Melanocyte of skin (primary cell): ENCODE measurements at places on chromosomes 16 and 17. TPM values are rescaled to one million over a fixed set of nuclear protein-coding genes. Genes with fewer than 3 reads are reported as not detected.

The TEX14 gene
- total RNA-seq: 0.31 and 0.33 TPM in 2 replicates

The ITPRIPL2 gene
- 28.6 and 40.7 TPM in 2 replicates for total RNA-seq

The SLFN14 gene
- total RNA-seq: not detected in 2 replicates

The SYT17 gene
- total RNA-seq: not detected in 2 replicates

The C17orf50 gene
- total RNA-seq: not detected in 2 replicates

The CBX4 gene
- total RNA-seq: 27.1 and 31.0 TPM in 2 replicates

The CDRT4 gene
- total RNA-seq: 1.8 TPM in 1 of 2 replicates, not detected in the other

The KCNJ2 gene
- total RNA-seq: 0.73 and 1.0 TPM in 2 replicates

The USP43 gene
- 0.69 and 1.5 TPM in 2 replicates for total RNA-seq

The SEPTIN1 gene
- total RNA-seq: not detected in 2 replicates

The EXOC3L1 gene
- not detected in 2 replicates for total RNA-seq

The EVI2B gene
- total RNA-seq: 1.1 and 1.7 TPM in 2 replicates

The MSLN gene
- not detected in 2 replicates for total RNA-seq

The GAST gene
- total RNA-seq: not detected in 2 replicates

The RCVRN gene
- total RNA-seq: 0.46 TPM in 1 of 2 replicates, not detected in the other

The KRT33A gene
- total RNA-seq: not detected in 2 replicates

The XYLT1 gene
- total RNA-seq: 0.33 and 0.62 TPM in 2 replicates

The HOXB1 gene
- total RNA-seq: not detected in 2 replicates

The ATP2C2 gene
- total RNA-seq: not detected in 2 replicates

The BORCS6 gene
- 6.3 and 8.5 TPM in 2 replicates for total RNA-seq

The ADAM11 gene
- 0.73 and 2.1 TPM in 2 replicates for total RNA-seq

The FNDC8 gene
- not detected in 2 replicates for total RNA-seq

The CCL4 gene
- total RNA-seq: not detected in 2 replicates

The IRF8 gene
- total RNA-seq: not detected in 2 replicates

The COQ7 gene
- total RNA-seq: 12.3 and 17.7 TPM in 2 replicates

The FN3KRP gene
- 10.2 and 15.1 TPM in 2 replicates for total RNA-seq

The KRT28 gene
- not detected in 2 replicates for total RNA-seq

The MRPS23 gene
- total RNA-seq: 29.6 and 39.2 TPM in 2 replicates

The TRPV3 gene
- total RNA-seq: 1.3 and 3.7 TPM in 2 replicates

The VPS9D1 gene
- total RNA-seq: 5.8 and 6.5 TPM in 2 replicates

The CCL15 gene
- total RNA-seq: not detected in 2 replicates

The TP53TG3F gene
- total RNA-seq: under 0.01 TPM in 1 of 2 replicates, not detected in the other

The KRT20 gene
- not detected in 2 replicates for total RNA-seq

The CCL3 gene
- total RNA-seq: 0.67 TPM in 1 of 2 replicates, not detected in the other

The GDPD1 gene
- total RNA-seq: 2.1 and 4.7 TPM in 2 replicates

The SCNN1B gene
- not detected in 2 replicates for total RNA-seq

The CDT1 gene
- total RNA-seq: 8.7 and 9.3 TPM in 2 replicates

The AFMID gene
- total RNA-seq: 8.3 and 41.8 TPM in 2 replicates

The BTBD17 gene
- total RNA-seq: not detected in 2 replicates

The SKAP1 gene
- total RNA-seq: 0.15 TPM in 1 of 2 replicates, not detected in the other

The CD300LB gene
- not detected in 2 replicates for total RNA-seq

The KRT32 gene
- not detected in 2 replicates for total RNA-seq

The HOXB4 gene
- not detected in 2 replicates for total RNA-seq

The CLDN6 gene
- not detected in 2 replicates for total RNA-seq
